ENCODE measurements at places on chromosomes 6 and 20. TPM values are rescaled to one million over a fixed set of nuclear protein-coding genes. Genes with fewer than 3 reads are reported as not detected.

MYLK4 gene
- 0.05 TPM for total RNA-seq

BPIFB4 gene
- total RNA-seq: not detected

XKR7 gene
- total RNA-seq: 2.3 TPM

BHLHE23 gene
- 0.66 TPM for total RNA-seq

OR12D3 gene
- not detected for total RNA-seq

GINS1 gene
- total RNA-seq: 70.4 TPM

SNX5 gene
- 172 TPM for total RNA-seq

SUMO4 gene
- 0.73 TPM for total RNA-seq

WFDC6 gene
- not detected for total RNA-seq

EYA2 gene
- total RNA-seq: 1.5 TPM

ELOVL4 gene
- 9.0 TPM for total RNA-seq

SLC35B2 gene
- 36.7 TPM for total RNA-seq

All from WTC11 (cell line).